CD8-positive, alpha-beta memory T cell (primary cell): ENCODE measurements at places on chromosomes 1 and 21.

GRCh38 chr21:38985568-38986378 lies 180.0 kb downstream of the ETS2 start:
- no peak for DNase-seq

DNA sequence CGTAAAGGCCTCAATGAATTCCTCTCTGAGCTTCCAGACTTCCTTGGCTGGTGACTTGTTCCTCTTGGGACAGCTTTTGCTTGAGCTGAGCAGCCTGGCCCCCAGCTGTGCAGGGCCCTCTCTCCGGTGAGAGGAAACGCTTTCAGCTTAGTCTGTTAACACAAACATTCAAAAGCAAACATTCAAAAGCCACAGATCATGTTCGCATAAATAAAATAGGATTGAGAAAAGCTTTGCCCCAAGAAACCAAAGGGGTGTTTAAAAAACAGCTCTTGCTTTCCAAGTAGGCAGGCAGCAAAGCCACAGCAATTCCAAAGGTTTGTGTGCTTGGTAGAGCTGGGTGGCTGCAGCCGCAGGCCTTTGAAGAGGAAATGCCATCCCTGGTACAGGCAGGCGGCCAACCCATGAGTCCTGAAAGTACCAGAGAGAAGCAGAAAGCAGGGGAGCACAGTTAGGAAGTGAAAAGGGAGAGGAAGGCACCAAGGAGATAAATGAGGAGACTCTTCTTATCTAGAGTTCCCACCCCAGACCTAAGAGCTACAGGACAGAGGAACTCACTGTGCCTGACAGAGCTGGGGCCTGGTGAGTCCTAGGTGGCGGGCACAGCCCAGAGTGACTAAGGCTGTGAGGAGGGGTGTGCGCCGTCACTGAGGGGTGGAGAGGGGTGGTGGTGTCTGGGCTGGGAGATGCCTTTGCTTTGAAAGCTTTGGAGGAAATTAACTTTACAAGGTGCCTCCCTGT lies 48.4 kb downstream of the CCN1 start:
- DNase-seq: no peak

DNA sequence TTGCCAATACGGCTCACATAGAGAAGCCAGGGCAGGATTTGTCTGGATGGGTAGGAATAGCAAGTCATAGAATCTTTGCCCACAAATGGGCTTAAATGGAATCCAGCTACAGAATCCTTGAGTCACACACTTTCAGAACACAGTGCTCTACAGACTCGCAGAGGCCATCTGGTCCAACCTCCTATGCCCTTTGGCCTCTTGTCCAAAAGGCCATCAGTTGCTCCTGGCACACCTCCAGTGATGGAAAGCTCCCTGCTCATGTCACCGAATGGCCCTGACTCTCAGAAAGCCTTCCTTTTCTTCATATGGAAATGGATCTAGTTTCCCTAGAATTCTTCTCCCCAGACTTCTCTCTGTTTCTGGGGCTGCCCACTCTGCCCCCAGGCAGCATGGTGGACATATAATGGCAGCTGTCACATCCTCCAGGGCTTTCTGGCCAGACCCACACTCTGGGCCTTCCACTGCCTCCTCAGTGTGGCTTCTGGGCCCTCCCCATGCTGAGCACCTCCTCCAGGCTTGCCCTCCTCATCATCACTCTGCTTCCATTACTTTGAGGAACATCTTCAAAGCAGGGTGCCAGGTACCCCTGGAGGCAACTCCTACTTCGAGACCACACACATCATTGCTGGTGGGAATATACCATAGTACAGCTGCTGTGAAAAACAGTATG lies 33.6 kb upstream of the TRABD2B start:
- no peak for DNase-seq

DNA sequence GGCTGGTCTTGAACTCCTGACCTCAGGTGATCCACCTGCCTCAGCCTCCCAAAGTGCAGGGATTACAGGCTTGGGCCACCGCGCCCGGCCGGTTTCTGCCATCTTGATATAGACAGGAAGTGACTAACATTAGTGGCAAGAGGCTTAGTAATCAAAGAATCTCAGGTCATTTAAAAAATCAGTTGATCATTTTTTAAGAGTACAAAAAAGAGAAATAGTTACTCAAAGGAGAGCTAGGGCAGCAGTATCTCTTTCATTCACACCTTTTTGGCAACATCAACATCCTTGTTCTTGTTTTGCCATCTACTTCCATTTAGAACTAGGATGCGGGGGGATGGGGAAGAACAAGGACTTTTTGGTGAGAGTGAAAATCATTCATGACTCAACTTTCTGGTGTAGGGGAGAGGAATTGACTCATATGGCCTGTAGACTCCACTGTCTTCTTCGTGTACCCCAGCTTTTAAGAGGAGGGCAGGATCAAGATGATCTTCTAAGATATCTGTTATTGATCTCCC lies 8.8 kb downstream of the FCRLB start:
- no peak for DNase-seq

GRCh38 chr1:168360151-168361021 lies 79.7 kb downstream of the TBX19 start:
- DNase-seq: no peak

DNA sequence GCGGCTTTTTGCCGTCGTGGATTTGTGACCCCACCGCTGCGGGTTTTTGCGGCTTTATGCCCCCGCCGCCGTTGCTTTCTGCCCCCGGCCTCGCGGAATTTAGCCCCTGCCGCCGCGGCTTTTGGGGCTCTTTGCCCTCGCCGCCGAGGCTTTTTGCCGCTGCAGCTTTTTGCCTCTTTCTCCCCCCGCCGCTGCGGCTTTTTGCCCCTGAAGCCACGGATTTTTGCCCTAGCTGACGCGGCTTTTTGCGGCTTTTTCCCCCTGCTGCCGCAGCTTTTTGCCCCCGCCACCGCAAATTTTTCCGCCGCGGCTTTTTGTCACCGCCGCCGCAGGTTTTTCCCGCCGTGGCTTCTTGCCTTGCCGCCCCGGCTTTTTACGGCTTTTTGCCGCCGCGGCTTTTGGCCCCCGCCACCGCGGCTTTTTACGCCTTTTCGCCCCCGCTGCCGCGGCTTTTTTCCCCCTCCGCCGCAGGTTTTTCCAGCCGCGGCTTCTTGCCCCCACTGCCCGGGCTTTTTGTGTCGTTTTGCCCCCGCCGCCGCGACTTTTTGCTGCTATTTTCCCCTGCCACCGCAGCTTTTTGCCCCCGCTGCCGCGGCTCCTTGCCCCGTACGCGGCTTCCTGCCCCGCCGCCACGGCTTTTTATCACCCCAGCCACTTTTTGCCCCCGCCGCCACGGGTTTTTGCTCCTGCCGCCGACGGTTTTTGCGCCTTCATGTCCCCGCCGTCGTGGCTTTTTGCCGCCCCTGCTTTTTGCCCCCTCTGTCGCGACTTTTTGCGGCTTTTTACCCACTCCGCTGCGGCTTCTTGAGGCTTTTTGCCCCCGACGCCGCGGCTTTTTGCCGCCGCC lies 3933.6 kb downstream of the SRGAP2C start:
- DNase-seq: no peak

DNA sequence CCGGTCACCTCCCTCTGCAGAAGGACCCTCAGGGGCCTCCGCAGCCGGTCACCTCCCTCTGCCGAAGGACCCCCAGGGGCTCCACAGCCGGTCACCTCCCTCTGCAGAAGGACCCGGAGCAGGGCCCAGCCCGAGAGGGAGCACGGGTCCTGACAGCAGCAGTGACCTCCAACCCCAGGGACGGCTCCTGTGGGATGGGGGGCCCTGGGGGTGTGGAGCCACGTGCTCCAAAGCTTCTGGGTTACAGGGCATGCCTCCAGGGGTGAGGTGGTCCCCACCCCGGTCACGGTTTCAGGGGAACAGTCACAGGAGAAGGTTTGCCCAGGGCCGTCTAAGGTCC lies 40.3 kb downstream of the SLC19A1 start:
- DNase-seq: no peak

DNA sequence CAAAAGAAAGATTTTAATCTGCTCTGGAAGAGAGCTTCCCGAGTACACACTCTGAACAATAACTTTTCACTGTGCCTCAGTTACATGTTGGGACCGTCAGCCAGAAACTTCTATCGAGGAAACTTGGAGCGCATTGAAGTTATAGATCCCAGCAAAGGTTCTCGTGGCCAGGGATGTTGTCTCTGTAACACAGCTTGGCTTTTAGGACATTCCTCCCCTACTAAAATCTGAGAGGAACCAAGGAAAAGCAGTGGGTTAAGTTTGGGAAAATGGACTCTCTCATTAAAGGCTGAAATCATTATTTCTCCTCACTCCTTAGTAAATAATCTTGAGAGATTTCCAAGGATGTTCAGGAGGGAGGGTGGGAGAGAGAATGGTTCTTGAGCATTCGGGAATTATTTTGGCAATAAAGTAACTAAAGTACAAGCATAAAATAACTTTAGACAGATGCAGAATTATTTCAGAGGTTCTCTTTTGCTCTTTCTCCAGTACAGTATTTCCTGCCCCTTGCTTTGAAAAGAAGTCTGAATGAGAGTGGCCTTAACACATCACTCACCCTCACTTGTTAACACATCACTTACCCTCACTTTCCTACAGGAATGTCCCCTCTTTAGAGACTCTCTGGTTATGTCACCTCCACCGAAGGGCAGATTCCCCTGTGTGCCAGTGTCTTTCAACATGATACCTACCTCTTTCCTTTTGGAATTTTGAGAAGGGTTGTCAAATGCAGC lies 1.8 kb upstream of the NFIA start:
- no peak for DNase-seq

DNA sequence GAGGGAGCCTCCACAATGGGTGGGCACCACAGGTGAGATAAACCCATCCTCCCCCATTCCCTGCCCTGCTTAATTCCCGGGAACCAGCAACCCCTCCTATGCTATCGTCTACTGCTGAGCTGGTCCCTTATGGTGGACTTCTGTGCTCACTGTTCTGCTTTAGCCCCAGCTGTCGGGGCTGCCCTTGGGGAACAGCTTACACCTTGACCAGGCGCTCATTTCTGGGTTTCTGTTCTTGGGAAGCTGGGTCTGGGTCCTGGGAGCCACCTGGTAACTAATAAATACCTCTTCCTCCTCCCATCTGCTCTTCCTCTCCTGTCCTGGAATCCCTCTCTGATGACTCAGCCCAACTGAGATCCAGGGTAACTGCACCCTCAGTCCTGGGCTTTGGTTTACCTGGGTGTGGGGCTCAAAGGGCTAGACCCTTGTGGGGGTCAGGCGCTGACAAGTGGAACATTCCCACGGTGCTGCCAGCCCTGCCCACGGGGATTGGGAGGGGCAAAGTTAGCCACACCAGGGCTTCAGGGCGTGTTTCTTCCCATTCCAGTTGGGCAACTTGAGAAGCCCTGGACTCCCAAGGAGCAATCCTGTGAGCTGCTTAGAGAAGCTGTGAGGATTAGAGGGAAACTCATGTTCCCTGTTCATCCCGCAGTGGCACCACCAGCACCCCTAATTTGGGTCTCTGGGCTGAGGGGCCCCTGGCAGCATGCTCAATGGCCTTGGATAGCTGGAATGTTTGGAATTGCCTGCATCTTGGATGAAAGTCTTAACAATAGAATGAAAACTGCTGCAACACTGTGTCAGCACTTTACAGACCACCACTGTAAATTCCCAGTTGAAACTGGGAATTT lies 1.6 kb downstream of the PCAT6 start:
- no peak for DNase-seq

- no peak for DNase-seq
Measured at GRCh38 chr21:28294051-28294450, 698.6 kb downstream of the LTN1 start.

GRCh38 chr1:43910343-43910742 lies 23.3 kb upstream of the ARTN start:
- DNase-seq: no peak

GRCh38 chr21:20882462-20883407 lies 115.5 kb upstream of the NCAM2 start:
- no peak for DNase-seq

GRCh38 chr1:77762072-77762476 lies 2.4 kb upstream of the USP33 start:
- no peak for DNase-seq

- DNase-seq: peak; percentile 63
Measured at GRCh38 chr1:153566414-153567371, 1.0 kb upstream of the S100A2 start.

DNA sequence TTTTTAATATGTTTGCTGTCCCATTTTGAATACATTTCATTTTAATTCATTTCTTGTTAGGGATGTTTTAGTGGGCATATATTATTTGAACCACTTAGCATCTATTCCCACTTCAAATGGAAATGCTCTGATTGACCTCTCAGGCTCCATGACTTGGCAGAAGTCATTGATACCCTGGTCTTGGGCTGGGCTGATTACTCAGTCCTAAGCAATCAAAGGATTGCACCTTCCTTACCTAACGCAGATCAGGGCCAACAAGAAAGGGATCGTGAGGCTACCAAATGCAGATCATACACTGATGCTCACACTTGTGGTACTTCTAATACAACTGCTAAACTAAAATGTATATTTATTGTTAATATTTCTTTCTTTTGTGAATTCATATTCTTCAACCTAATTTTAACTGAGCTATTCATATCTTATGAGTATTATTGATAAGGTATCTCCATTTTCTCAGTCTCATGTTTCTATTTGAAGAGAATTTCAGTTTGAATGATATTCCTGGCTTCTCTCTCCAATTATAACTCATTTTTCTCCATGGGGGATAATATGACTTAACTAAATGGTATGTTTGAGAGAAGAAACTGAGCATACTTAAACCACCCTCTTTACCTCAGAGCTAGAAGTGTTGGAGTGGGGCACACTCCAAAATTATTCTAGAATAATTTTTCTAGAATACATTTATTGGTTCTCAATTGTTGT lies 615.5 kb upstream of the ADAMTS5 start:
- no peak for DNase-seq

DNA sequence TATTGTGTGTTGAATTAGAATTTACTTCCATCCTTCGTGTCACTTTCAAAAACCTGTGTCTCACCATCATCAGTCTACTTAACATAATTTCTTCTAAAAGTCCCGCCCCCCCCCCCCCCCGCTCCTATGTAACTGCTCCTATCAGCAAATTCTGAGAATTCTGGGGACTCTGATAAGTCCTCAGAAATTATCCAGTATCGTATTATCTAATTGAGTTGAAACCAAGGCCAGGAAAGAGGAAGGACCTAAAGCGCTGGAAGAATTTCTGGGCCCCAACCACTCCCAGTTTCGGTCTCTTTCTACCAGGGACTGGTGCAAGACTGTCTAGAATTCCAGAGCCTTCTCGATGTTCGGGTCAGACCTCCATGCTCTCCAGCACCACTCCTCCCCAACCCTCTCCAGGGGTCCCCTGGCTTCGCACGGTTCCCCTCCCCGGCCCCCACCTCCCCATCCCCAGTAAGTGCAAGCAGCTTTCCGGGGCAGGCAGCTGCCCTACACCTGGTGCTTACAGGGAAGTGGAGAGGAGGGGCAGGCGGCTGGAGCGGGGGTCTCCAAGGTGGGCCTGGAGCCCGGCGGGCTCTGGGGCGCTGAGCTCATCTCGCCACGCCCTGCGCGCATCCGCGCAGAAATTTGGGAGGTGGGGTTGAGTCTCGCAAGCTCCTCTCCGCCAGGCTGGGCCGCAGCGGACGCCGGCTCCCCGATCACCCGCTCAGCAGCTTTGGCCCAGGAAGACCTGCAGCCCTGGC lies 16.0 kb upstream of the ZNF496 start:
- no peak for DNase-seq

- DNase-seq: no peak
Measured at GRCh38 chr1:232182236-232182635, 447.7 kb downstream of the SIPA1L2 start.

- DNase-seq: no peak
Measured at GRCh38 chr1:222823695-222824094, 8.9 kb downstream of the DISP1 start.

- DNase-seq: no peak
Measured at GRCh38 chr1:235998812-235999211, 66.1 kb downstream of the NID1 start.
